ENCODE measurements at places on chromosomes 1 and 21. TPM values are rescaled to one million over a fixed set of nuclear protein-coding genes. Genes with fewer than 3 reads are reported as not detected.

FBXO2 gene
- 38.4 TPM for polyA plus RNA-seq

ADIPOR1 gene
- polyA plus RNA-seq = 70.0 TPM

COL6A2 gene
- polyA plus RNA-seq = 52.4 TPM

PDZK1 gene
- polyA plus RNA-seq = 659 TPM

TTC24 gene
- polyA plus RNA-seq = not detected

SLC1A7 gene
- 1.0 TPM for polyA plus RNA-seq

KRTAP12-2 gene
- polyA plus RNA-seq = not detected

CELA3A gene
- polyA plus RNA-seq = not detected

PTPRU gene
- polyA plus RNA-seq = 3.7 TPM

LCE2C gene
- not detected for polyA plus RNA-seq

PLEKHG5 gene
- polyA plus RNA-seq = 4.4 TPM

KLHDC9 gene
- polyA plus RNA-seq = 32.2 TPM

LRRN2 gene
- polyA plus RNA-seq = 16.0 TPM

S100B gene
- 2.6 TPM for polyA plus RNA-seq

SYDE2 gene
- 1.3 TPM for polyA plus RNA-seq

CYYR1 gene
- polyA plus RNA-seq = 17.0 TPM

CD52 gene
- 13.2 TPM for polyA plus RNA-seq

MAP3K7CL gene
- 5.4 TPM for polyA plus RNA-seq

PNRC2 gene
- 86.3 TPM for polyA plus RNA-seq

BTBD19 gene
- polyA plus RNA-seq = 3.2 TPM

GJC2 gene
- polyA plus RNA-seq = 0.73 TPM

F3 gene
- polyA plus RNA-seq = 19.0 TPM

IVL gene
- polyA plus RNA-seq = not detected

OR6K6 gene
- polyA plus RNA-seq = not detected

FGR gene
- polyA plus RNA-seq = 2.5 TPM

GPR25 gene
- not detected for polyA plus RNA-seq

KCNK2 gene
- polyA plus RNA-seq = not detected

FAM163A gene
- polyA plus RNA-seq = not detected

SLC9C2 gene
- 0.52 TPM for polyA plus RNA-seq

KLHL12 gene
- 27.5 TPM for polyA plus RNA-seq

S100A2 gene
- polyA plus RNA-seq = 416 TPM

OR6N1 gene
- polyA plus RNA-seq = not detected

BNIPL gene
- 3.1 TPM for polyA plus RNA-seq

AQP10 gene
- not detected for polyA plus RNA-seq

GBP2 gene
- polyA plus RNA-seq = 30.1 TPM

HSD11B1 gene
- 5.5 TPM for polyA plus RNA-seq

OR10Z1 gene
- polyA plus RNA-seq = not detected

FAM167B gene
- 84.8 TPM for polyA plus RNA-seq

FAM177B gene
- polyA plus RNA-seq = not detected

NTMT2 gene
- polyA plus RNA-seq = not detected

RASAL2 gene
- 2.2 TPM for polyA plus RNA-seq
